ENCODE measurements at places on chromosomes 7 and 10. TPM values are rescaled to one million over a fixed set of nuclear protein-coding genes. Genes with fewer than 3 reads are reported as not detected.

JAKMIP3 gene
- 0.12 TPM for total RNA-seq

DYNC1I1 gene
- total RNA-seq = not detected

PILRA gene
- total RNA-seq = 2.2 TPM

TUBAL3 gene
- total RNA-seq = not detected

SLC18A3 gene
- total RNA-seq = not detected

NME8 gene
- not detected for total RNA-seq

PARD3 gene
- total RNA-seq = 24.9 TPM

PCLO gene
- total RNA-seq = 0.12 TPM

POU6F2 gene
- not detected for total RNA-seq

CHAT gene
- total RNA-seq = not detected

CPED1 gene
- total RNA-seq = 6.1 TPM

GNAT3 gene
- not detected for total RNA-seq

PTF1A gene
- not detected for total RNA-seq

EGR2 gene
- total RNA-seq = 5.1 TPM

RBM20 gene
- total RNA-seq = not detected

COL13A1 gene
- 4.9 TPM for total RNA-seq

OR6V1 gene
- not detected for total RNA-seq

MEOX2 gene
- total RNA-seq = 17.0 TPM

ENKUR gene
- not detected for total RNA-seq

ASB10 gene
- not detected for total RNA-seq

CHN2 gene
- 7.7 TPM for total RNA-seq

CALHM2 gene
- total RNA-seq = 84.4 TPM

MCM10 gene
- total RNA-seq = 1.2 TPM

OR2A12 gene
- not detected for total RNA-seq

PLEKHS1 gene
- not detected for total RNA-seq

NODAL gene
- not detected for total RNA-seq

KIAA1217 gene
- total RNA-seq = 16.4 TPM

GNB2 gene
- total RNA-seq = 244 TPM

CLEC2L gene
- not detected for total RNA-seq

CAMK2B gene
- total RNA-seq = 0.58 TPM

TBC1D12 gene
- 8.4 TPM for total RNA-seq

ECHDC3 gene
- total RNA-seq = 18.7 TPM

TPK1 gene
- 4.9 TPM for total RNA-seq

STK32C gene
- 4.6 TPM for total RNA-seq

MYPN gene
- not detected for total RNA-seq

CYP2C19 gene
- not detected for total RNA-seq

TRIM73 gene
- total RNA-seq = under 0.01 TPM

PNLIPRP3 gene
- total RNA-seq = not detected

STEAP1 gene
- 10.3 TPM for total RNA-seq

FAM180A gene
- 14.1 TPM for total RNA-seq

SPDYE2B gene
- not detected for total RNA-seq

WNT8B gene
- not detected for total RNA-seq

SLC18A2 gene
- not detected for total RNA-seq

SH2D4B gene
- total RNA-seq = not detected

ZNF775 gene
- total RNA-seq = 8.2 TPM

TMEM60 gene
- total RNA-seq = 19.0 TPM

ZNRF2 gene
- total RNA-seq = 4.0 TPM

HOXA3 gene
- 8.3 TPM for total RNA-seq

ZNF398 gene
- 11.6 TPM for total RNA-seq

Measured in pericardium fibroblast (primary cell).